ENCODE measurements at places on chromosomes 12 and 14.

DNA sequence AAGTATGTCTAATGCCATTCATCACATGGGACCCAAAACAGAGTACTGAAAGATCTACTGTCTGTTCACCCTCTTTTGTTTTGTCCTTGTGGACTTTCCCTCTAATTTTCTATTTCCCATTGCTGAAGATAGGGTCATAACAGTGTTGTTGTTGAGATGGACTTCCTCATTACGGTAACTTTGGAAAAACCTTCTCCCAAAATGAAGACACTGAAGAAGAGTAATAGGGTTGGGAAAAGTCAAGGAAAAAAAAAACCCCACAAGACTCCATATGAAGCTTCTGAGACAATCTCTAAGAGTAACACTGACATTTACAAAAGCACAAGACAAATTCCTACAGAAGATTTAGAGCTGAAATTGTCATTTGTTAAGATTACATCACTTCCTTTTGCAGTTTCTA is 36.7 kb downstream of the EXOC5 start:
- no peak for ATAC-seq

GRCh38 chr12:121592320-121592719 is 11.5 kb upstream of the KDM2B start:
- ATAC-seq = no peak

DNA sequence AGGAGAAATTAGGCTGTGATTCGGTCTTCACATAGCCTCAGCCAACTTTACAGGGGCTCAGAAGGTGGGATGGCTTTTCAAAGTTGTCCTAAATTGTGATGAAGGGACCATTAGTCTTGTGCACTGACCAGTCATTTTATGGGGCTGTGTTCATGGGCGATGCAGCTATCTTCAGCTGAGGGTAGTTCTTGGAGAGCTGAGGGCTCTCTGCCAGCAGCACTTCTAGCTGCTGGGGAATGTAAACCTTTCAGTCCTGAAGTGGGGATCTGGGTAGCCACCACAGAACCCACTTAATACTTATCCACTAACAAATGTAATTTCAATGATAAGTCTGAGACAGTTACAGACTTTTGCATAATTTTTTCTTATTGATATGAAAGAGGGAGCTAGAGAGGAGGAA is 270.6 kb downstream of the AEBP2 start:
- ATAC-seq = no peak

DNA sequence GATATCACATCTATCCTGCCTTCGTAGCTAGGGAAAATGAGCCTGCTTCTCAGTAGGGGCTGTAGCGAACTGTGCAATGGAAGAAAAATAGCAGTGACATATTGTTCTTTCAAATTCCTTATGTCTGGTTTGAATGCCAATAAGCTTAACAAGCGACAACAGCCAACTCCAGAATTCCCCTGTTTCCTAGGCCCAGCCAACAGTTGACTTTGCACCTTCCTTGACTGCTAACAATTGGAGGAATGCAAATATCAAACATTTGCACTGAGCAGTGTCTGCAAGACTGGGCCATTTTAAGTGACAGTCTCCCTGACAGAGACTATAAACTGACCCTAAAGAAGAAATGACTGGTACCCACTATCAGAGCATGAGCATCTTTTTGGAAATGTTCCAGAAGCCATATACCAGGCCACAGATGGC is 12.0 kb upstream of the SERPINA1 start:
- no peak for ATAC-seq

DNA sequence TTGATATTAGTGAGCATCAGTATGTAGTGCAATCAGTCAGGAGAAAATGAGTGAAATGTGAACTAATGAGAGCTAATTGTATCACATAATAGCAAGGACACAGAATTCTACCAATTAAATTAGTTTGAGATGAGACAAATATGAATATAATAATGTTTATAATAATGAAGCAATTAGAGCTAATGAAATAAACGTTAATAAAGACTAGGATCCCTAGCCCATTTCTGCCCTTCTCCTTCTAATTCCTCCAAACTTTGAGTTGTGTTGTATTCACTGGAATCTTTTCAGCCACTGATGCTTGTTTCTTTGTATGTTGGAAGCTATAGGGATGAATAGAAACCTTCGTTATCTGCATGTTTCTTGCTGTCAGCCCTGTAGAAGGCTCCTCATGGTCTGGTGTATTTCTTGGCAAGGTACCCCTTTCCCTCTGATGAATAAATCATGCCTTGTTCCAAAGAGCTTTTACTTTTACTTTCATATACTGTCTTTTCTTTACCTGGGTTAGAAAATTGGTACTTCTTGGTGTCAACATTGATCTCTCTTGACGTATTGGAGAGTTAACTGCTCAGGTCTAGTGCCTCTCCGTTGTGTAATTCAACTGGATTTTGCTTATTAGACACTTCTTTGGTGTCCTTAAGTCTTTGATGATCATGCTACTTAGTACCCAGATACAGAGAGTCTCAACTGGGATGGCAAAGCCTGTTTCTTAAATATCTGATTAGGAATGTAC is 154.8 kb downstream of the PTCSC3 start:
- no peak for ATAC-seq

DNA sequence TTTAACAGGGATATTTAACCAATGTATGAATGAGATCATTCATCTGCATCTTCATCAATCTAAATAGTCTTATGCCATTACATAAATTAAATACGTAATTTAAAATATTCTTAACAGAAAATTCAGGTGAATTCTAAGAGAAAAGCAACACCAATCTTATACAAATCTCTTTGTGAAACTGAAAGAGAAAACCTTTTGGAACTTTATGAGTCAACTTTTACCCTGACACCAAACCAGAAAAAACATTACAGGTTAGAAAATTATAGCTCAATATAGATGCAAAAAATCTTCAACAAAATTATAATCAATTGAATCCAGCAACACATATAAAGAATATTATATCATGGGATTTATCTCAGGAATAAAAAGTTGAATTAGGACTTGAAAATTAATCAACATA is 3.4 kb downstream of the GLIPR1L1 start:
- no peak for ATAC-seq

GRCh38 chr12:93145086-93145485 is 216.0 kb upstream of the EEA1 start:
- ATAC-seq = no peak

GRCh38 chr12:105018776-105019175 is 32.7 kb downstream of the NOPCHAP1 start:
- ATAC-seq = no peak

- ATAC-seq = no peak
These were observed 137.4 kb downstream of the ZNF664 start for GRCh38 chr12:124110372-124110883.

GRCh38 chr14:69554500-69554899 is 20.2 kb downstream of the CCDC177 start:
- no peak for ATAC-seq

DNA sequence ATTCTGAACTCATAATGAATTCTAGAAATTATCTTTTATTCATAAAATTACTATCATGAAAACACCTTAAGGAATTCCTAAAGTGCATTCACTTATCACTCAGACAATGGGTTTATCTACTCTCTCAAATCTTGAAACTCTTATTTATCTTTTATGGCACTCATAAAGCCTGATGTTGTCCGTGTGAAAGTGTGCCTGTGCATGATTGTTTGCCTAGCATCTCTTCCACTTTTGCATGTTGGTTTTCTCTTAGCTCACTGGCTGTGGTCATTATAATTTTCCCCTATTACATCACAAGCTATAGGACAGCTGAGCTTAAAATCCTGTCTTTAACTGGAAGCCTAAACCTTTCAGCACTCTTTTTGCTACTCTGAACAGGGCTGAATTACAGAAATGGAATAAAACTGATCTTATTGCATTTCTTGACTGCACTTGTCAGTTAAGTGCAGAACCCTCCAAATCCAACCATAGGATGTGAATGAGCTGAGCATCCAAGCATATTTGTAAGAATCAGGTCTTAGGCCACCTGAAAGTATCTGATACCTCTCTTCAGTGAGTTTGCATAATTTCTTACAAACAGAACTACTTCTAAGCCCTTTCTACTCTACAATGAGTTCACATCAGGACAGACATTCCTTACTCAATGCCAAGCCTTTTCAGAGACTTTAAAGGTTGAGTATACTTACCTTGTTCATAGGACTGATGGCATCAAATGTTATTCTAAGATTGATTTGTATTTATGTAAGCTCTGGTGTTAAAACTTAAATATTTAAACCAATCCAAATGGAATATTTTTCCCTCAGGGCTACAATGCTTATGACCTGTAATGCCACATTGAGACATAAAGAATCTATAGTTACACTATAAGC is 221.2 kb upstream of the KITLG start:
- ATAC-seq = no peak

DNA sequence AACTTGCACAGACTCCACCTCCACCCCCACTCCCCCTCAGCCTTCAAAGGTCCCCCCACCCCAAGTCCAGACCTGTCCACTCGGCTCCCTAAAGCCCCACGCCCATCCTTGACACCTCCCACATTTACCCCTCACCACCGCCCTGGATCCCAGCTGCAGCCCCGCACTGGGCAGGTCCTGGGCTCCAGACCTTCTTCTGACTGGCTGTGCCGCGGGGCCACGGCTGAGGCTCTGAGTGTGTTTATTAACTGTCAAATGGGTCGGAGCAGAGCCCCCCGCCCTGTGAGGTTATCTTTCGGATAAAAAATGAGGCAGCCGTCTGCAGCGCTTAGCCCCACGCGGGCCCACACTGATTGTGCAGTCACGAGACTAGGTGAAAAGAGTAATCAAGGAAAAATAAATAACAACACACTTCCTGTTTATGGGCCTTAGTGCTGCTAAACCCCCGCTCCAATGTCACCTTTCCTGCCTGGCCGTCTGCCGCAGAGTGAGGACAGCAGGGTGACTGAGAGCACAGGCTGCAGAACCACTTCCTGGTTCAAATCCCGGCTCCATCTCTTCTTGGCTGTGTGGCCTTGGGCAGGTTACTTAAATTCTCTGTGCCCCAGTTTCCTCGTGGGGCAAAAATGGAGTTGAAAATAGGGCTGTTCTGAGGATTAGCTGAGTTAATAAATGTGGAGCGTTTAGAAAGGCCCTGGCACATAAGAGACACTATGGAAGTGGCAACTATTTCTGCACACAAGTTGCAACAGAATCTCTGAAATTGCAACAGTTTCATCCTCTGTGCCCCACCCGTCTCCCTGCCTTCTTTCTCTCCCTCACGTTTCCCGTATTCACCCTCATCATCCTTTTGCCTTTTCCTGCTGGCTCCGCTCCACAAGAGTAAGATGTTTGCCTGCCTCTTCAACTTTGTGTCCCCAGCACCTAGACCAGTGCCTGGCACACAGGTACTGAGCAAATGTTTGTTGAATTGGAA is 9.4 kb downstream of the SETD1B start:
- ATAC-seq = no peak

DNA sequence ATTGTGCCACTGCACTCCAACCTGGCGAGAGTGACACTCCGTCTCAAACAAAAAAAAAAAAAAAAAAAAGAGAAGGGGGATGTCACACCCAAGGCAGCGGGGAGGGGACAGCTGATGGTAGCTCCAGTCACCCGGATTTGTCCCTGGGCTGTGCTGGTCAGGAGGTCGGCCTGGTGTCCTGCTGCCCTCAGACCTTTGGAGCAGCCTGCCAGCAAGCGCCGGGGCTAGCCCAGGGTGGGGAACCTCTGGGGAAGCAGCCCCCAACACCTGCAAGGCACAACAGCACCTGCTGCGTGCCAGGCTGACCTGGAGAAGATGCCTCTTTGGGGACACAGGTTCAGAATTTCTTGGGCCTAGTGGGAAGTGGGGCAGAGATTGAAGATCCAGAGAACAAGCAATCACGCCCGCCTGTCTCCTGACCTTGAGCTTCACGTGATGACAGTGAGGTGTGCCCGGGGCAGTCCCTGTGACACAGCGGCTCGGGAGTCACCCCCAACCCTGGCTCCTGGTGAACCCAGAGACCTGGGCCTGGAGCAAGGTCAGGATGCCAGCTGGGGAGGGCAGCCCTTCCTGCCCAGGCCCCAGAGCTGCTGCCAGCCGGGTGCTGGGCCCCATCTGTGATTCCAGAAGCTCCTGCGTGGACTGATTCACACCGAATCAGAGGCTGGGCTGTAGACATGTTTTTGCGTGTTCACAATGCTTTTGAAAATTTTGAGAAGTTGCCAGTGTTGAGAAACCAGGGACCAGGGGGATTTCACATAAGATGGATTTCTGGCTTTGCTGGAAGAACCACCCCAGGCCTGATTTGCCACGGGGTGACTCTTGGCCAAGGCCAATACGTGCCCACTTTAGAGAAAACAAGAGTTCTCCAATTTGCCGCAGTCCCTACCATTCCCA is 66.4 kb downstream of the RFLNA start:
- no peak for ATAC-seq

GRCh38 chr14:87888136-87888999 is 104.6 kb downstream of the GALC start:
- no peak for ATAC-seq

- no peak for ATAC-seq
These were observed 39.2 kb downstream of the GALNT9 start for GRCh38 chr12:132290203-132290540.

GRCh38 chr12:20757-21156 is 45.8 kb upstream of the IQSEC3 start:
- ATAC-seq = no peak

- peak; percentile 41 for ATAC-seq
These were observed 4.7 kb upstream of the CREBL2 start for GRCh38 chr12:12606781-12607589.

GRCh38 chr14:91143862-91144261 is 30.0 kb downstream of the DGLUCY start:
- ATAC-seq = no peak

DNA sequence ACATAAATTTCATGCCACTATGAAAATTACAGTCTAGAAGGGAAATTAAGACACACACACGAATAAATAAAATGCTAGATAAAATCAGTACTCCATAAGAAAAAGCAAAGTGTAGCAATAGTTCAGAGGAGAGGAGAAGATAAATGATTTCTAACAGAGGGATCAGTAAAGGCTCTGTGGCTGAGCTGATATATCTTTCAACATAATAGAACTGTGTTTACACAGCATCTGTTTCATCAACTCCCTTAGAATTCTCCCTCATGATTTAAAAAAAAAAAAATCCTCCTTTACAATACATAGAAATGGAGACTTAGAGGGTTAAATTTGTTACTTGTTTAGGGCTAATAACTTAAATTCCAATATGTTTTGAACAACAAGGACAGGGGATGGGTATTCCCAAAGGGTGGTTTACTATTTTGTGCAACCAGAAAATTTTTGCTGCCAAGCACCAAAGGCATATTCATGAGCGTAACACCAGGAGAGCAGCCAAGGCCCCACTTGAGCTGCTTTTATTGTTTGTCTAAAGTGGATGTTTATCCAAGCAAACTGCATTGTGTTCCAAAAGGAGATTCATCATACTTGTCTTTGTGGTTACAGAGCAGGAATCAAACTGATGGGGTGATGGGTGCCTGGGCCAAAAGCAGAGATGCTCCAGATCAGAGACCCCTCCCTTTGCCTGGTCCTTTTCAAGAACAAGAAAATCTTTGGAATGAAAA is 162.7 kb downstream of the BMP4 start:
- ATAC-seq = no peak

GRCh38 chr12:42462486-42462885 is 127.1 kb downstream of the PRICKLE1 start:
- no peak for ATAC-seq
